IMR-90 (cell line): ENCODE measurements at places on chromosomes 2 and 18. TPM values are rescaled to one million over a fixed set of nuclear protein-coding genes. Genes with fewer than 3 reads are reported as not detected.

RGPD3 gene
- 0.18 and 0.56 TPM in 2 replicates for total RNA-seq

DSG1 gene
- total RNA-seq, result not detected in 2 replicates

CSRNP3 gene
- 0.56 and 0.72 TPM in 2 replicates for total RNA-seq

GPR39 gene
- total RNA-seq, result 7.2 and 9.0 TPM in 2 replicates

- no peak for DNase-seq
These were observed 19.7 kb upstream of the PPM1B start for GRCh38 chr2:44148999-44149398.

DNA sequence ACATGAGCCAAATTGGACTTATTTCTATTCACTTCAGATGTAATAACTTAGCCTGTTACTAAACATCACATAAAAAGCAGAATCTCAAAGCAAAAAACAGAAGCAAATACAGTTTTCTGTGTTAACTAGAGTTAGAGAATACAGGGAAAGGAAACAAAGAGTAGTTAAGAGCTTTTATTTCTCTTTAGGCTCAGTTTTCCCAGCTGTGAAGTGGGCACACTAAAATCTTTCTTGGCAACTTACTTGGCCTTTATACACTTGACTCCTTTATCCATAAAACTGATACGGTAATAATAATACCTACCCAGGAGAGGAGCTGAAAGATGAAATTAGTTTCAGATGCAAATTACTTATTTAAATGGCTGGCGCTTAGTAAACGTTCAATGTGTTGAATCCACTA lies 132.8 kb upstream of the SPATS2L start:
- DNase-seq, result no peak

DNA sequence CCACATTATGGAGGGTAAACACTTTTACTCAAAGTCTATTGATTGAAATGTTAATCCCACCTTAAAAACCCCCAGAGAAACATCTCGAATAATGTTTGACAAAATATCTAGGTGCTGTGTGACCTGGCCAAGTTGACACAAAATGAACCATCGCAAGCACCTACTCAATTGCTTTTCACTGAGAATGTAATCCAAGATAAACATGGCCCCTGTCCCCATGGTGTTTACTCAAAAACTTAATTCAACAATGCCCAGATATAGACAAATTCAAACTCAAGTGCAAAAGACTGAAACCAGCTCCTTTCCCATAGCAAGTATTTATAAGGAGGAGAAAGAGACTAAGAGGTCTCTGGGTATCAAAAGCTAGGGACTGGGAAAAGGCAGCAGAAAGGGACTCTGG lies 15.0 kb upstream of the ACMSD start:
- DNase-seq, result no peak

- DNase-seq, result peak; percentile 22
These were observed 16.2 kb downstream of the TOGARAM2 start for GRCh38 chr2:28997237-28997846.

GRCh38 chr2:219149667-219150066 lies 10.9 kb downstream of the NHEJ1 start:
- DNase-seq, result no peak

GRCh38 chr2:171688129-171688465 lies 828 bp downstream of the DYNC1I2 start:
- DNase-seq, result peak; percentile 37

- DNase-seq, result peak; percentile 27
These were observed 584 bp downstream of the PPP4R1 start for GRCh38 chr18:9613550-9614400.

GRCh38 chr2:218745160-218745558 lies 34.5 kb downstream of the TTLL4 start:
- no peak for DNase-seq

GRCh38 chr2:234955091-234955591 lies 3.3 kb downstream of the SH3BP4 start:
- no peak for DNase-seq

DNA sequence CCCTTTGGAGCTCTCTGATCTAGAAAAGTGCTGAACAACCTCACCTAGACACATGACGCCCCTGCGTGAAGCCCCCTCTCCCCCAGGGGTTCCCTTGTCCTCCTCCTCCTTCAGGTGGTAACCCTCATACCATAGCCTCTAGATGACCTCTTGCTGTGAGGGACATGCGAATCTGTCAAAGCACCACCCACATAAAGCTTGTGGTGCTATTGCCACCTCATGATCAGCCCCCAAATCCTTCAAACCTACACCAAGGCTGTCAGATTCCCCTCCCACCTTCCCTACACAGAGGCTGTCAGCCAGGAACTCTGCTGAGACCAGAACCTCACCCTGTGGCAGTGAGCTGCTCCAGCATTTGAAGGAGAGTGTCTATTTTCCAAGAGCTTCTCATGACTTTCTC lies 43.1 kb upstream of the TEX51 start:
- DNase-seq, result no peak
